ENCODE measurements at places on chromosomes 12 and 14.
A peak's percentile ranks its signal among the peaks of the same experiment; 100 is the strongest.

DNA sequence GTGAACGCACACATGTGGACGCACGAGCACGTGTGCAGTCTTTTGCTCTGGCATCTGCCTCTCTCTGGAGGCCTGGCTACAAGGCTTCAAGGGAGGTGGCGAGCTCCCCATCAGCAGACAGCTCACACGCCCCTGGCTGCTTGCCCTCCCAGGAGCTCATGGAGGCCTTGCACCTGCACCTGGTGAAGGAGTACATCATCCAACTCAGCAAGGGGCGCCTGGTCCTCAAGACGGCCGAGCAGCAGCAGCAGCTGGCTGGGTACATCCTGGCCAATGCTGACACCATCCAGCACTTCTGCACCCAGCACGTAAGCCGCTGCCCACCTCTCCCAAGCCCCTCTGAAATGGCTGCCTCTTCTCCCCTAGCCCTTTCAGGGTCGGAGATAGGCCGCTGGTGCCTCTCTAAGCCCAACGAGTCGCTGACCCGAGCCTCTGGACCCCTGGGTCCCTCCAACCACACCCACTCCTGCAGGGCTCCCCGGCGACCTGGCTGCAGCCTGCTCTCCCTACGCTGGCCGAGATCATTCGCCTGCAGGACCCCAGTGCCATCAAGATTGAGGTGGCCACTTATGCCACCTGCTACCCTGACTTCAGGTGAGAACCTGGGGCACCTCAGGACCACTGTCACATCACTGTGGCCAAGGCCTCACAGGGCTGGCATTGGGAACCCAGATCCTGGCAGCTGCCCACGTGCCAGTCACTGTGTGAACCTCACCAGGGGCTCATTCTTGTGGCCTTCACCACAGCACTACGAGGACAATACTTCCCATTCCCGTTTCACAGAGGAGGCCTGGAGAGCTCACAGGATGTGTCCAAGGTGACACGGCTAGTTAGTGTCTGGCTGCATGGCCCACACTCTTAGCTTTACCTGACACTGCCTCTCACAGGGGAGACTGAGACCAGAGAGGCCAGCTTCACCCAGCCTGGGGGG, 10.2 kb downstream of the TNFAIP2 start:
- peaks cover 20% of the 10 kb centered on the region for H3K27me3 ChIP-seq
- no peak overlapping the region for H3K4me3 ChIP-seq
- H3K36me3 ChIP-seq, result no peaks in the 10 kb centered on the region

DNA sequence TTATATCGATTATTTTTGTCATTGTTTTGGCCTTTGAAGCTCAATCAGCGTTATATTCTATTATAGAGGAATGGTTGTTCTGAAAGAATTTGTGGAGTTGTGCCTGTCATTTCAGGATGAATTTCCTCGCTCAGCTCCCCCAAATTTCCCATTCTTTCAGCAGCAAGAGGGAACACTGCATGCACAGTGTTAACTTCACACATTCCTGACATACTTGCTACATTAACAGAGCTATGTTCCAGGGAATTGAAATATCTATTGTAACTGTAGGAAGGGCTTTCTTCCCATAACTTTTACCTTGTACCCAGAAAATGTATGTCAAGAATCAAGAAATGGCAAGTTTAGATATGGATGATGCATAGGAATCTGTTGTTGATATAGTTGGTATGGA, 379.0 kb downstream of the LRIG3 start:
- no peak overlapping the region for H3K4me3 ChIP-seq
- peaks cover 4% of the 10 kb centered on the region for H3K27me3 ChIP-seq
- DNase-seq, result no peak
- H3K27ac ChIP-seq, result no peak overlapping the region
- H3K36me3 ChIP-seq, result no peaks in the 10 kb centered on the region
- H3K4me1 ChIP-seq, result no peaks in the 10 kb centered on the region

GRCh38 chr12:12323591-12323990, 26.5 kb downstream of the MANSC1 start:
- H3K4me1 ChIP-seq, result peaks cover 5% of the 10 kb centered on the region
- no peak overlapping the region for H3K27ac ChIP-seq

DNA sequence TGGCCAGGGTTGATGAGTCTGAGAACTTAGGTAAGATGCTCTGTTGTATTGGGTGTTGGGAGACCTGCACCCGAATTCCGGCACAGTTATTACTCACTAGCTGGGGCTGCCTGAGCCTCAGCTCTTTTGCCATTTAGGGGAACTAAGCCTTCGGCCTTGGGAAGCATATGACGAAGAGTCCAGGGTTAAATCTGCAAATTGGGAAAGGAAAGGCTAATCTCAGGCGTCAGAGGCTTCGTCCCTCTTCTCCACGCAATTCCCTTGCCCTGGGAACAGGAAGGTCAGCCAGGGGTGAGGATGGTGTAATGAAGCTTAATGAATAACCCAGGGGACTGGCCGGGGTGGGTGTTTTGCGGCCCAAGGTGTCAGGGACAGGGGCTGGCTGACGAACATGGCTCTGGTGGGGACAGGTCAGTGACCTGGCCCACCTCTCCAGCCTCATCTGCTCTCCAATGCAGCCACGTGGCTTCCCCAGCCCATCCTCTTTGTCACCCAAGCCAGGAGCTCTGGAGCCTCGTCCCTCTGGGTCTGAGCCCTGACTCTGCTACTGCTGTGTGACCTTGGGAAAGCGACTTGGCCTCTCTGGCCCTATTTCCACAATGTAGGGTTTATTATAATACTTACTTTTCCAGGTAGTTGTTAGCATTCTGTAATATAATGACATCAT, 3.8 kb upstream of the SDSL start:
- H3K27me3 ChIP-seq, result peaks cover 45% of the 10 kb centered on the region
- H3K27ac ChIP-seq, result no peak overlapping the region
- H3K4me3 ChIP-seq, result no peak overlapping the region
- DNase-seq, result no peak

DNA sequence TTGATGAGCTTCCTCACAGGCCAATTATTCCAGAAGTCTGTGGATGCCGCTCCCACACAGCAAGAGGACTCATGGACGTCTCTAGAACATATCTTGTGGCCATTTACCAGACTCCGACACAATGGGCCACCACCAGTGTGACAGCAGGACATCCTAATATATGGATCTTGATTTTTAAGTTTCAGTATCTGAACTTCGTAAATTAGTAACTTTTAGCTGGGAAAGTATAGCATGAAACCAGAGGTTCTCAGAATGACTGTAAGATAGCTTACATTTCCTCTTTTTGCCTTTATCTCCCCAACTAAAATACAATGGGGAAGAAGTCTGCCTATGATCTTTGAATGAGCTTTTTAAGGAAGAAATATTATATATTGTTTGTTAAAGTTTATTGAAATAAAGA, 87.0 kb downstream of the DNAI7 start:
- peaks cover 28% of the 10 kb centered on the region for H3K36me3 ChIP-seq
- DNase-seq, result no peak
- no peak overlapping the region for H3K4me3 ChIP-seq
- H3K27me3 ChIP-seq, result no peaks in the 10 kb centered on the region
- H3K4me1 ChIP-seq, result no peaks in the 10 kb centered on the region
- no peak overlapping the region for H3K27ac ChIP-seq

GRCh38 chr14:67357969-67358354, 1.6 kb downstream of the ATP6V1D start:
- no peak for DNase-seq
- H3K27ac ChIP-seq, result no peak overlapping the region
- H3K4me3 ChIP-seq, result no peak overlapping the region
- H3K4me1 ChIP-seq, result peaks cover 26% of the 10 kb centered on the region
- no peaks in the 10 kb centered on the region for H3K27me3 ChIP-seq

DNA sequence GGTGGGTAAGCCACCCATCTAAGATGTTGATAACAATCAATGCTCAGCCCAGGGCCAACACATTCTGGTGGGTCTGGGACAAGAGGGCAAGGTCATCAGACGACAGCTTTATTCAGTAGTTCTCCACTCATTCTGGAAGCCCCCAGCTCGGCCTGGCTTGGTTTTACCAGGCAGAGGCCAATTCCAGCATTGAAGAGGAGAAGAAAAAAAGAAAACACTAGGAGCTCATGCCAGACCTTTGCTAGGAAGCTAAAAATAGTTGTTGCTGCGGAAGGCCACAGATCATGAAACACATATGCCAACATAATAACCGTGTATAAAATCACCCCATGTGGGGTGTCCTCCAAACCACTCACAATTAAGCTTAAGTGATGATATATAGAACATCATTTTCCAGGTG, 44.4 kb downstream of the CCDC60 start:
- no peak overlapping the region for H3K4me3 ChIP-seq
- H3K36me3 ChIP-seq, result no peaks in the 10 kb centered on the region
- H3K27me3 ChIP-seq, result no peaks in the 10 kb centered on the region
- no peak for DNase-seq
- no peaks in the 10 kb centered on the region for H3K4me1 ChIP-seq
- no peak overlapping the region for H3K27ac ChIP-seq

GRCh38 chr14:29380826-29381225, 546.8 kb downstream of the PRKD1 start:
- no peak overlapping the region for H3K4me3 ChIP-seq
- no peaks in the 10 kb centered on the region for H3K27me3 ChIP-seq
- no peaks in the 10 kb centered on the region for H3K4me1 ChIP-seq
- H3K36me3 ChIP-seq, result no peaks in the 10 kb centered on the region
- no peak overlapping the region for H3K27ac ChIP-seq
- DNase-seq, result no peak

DNA sequence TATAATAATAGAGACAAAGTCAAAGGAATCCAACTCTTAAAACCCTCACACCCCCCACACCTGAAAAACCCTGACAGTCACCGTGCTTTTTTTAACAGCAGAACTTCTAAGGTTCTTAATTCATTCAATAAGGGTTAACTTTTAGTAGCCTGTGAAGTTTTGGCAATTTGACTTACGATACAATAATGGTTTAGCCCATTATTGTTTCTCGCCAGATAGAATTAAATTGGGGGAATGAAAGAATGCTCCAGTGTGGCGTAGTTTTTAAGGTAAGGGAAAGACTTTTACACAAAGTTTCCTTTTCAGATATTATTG, 604 bp upstream of the MAGOHB start:
- no peaks in the 10 kb centered on the region for H3K27me3 ChIP-seq
- H3K27ac ChIP-seq, result peak overlapping the region; percentile 94
- peaks cover 8% of the 10 kb centered on the region for H3K4me1 ChIP-seq
- DNase-seq, result no peak

DNA sequence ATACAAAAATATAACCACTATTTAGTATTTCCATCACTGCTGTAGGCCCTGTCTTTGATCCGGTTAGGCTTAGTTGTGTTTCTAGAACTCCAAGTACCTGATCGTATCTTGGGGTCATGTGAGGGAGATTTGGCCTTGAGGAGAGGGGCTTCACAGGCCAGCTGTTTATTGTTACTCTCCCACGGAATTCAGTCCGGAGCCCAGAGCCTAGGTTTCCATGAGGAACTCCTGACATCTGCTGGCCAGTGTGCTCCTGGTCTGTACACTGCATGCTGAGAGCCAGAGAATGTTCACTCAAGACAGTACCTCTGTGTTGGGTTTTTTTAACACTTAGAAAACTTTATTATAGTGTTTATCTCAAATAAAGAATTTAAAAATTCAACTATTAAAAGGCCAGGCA, 341.0 kb upstream of the TMEM132C start:
- no peak overlapping the region for H3K27ac ChIP-seq
- no peaks in the 10 kb centered on the region for H3K27me3 ChIP-seq
- no peak for DNase-seq
- no peaks in the 10 kb centered on the region for H3K4me1 ChIP-seq
- no peak overlapping the region for H3K4me3 ChIP-seq

DNA sequence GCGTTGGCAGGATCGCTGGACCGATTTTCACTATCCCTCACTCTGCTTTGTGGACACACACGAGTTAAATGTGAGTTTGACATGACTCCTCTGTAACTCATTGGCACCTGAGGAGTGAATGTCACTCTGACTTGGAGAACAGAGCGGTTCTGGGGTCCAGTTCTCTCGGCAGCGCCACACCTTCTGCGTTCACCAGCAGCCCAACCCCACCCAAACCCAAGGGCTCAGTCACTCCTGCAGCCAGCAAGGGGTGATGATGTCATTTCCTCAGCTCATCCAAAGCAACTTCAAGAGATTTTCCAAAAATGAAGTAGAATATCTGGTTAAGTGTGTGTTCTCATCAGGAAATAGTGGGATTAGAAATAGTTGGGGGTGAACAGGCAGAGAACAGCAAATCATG, 36.3 kb downstream of the ADGRD1 start:
- no peak overlapping the region for H3K27ac ChIP-seq
- H3K4me1 ChIP-seq, result no peaks in the 10 kb centered on the region
- H3K4me3 ChIP-seq, result no peak overlapping the region
- no peak for DNase-seq

- peaks cover 8% of the 10 kb centered on the region for H3K27me3 ChIP-seq
- peaks cover 5% of the 10 kb centered on the region for H3K4me1 ChIP-seq
- no peaks in the 10 kb centered on the region for H3K36me3 ChIP-seq
- no peak for DNase-seq
- no peak overlapping the region for H3K4me3 ChIP-seq
Measured at GRCh38 chr12:112117685-112118084, 7.7 kb upstream of the TRAFD1 start.

DNA sequence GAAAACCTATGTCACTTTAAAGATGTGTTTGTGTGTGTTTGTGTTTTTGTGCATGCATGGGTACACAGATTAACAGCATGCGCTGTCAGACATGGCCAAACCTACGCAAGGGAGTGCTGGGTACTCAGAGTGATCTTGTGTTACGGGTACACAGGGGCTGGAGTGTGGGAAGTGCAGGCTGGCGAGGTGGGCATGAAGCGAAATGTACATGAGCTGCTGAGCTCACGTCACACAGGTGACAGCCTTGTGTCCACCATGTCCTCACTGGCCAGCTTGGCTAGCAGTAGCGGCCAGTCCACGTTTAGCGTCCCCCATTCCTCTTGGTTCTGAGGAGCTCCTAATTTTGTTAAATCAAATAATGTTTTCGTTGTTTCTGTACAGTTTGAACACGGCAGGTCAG, 979.7 kb upstream of the TMEM132C start:
- no peak overlapping the region for H3K4me3 ChIP-seq
- DNase-seq, result no peak
- H3K27me3 ChIP-seq, result no peaks in the 10 kb centered on the region
- H3K27ac ChIP-seq, result no peak overlapping the region

DNA sequence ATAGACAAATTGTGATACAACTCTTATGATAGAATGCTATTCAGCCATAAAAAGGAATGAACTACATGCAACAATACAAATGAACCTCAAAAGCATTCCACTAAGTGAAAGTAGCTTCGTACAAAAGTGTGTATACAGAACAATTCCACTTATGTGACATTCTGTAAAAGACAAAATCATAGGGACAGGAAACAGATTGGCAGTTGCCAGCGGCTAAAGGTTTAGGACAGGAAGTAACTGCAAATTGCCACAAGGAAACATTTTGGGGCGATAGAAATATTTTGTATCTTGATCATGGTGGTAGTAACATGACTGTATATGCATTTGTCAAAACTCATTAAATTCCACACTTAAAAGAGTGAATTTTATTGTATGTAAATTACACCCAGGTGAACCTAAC, 113.4 kb downstream of the CAPZA3 start:
- no peaks in the 10 kb centered on the region for H3K4me1 ChIP-seq
- no peak overlapping the region for H3K4me3 ChIP-seq
- H3K27me3 ChIP-seq, result no peaks in the 10 kb centered on the region
- no peak overlapping the region for H3K27ac ChIP-seq
- H3K36me3 ChIP-seq, result no peaks in the 10 kb centered on the region

GRCh38 chr14:68911594-68912227, 67.4 kb downstream of the ACTN1 start:
- no peak overlapping the region for H3K27ac ChIP-seq
- H3K4me3 ChIP-seq, result no peak overlapping the region
- peak; percentile 65 for DNase-seq
- peaks cover 19% of the 10 kb centered on the region for H3K4me1 ChIP-seq
- no peaks in the 10 kb centered on the region for H3K27me3 ChIP-seq
- peaks cover 26% of the 10 kb centered on the region for H3K36me3 ChIP-seq

Measured in T-cell (primary cell).